MG63 (cell line): ENCODE measurements at places on chromosomes 1 and 21.

DNA sequence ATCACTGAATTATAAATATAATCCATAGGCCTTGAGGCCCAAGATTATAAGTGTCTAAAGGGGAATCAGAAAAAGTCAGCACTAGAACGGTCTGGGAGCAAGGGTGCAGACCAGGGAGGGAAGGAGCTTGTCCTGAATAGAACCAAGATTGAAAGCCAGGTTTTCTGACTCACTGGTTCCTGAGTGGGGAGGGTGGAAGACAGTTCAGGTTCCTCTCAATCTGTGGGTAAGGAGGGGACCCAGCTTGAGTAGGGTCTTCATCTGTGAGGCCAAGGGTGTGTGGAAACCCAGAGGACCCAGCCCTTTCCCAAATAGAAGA lies 842 bp downstream of the LENEP start:
- no peak for DNase-seq

- no peak for DNase-seq
These were observed 41.7 kb downstream of the FASLG start for GRCh38 chr1:172700556-172700955.

GRCh38 chr1:93845538-93846205 lies 33.3 kb downstream of the DNTTIP2 start:
- DNase-seq, result peak; percentile 70

- DNase-seq, result no peak
These were observed 22.7 kb upstream of the PDXK start for GRCh38 chr21:43696214-43696613.

DNA sequence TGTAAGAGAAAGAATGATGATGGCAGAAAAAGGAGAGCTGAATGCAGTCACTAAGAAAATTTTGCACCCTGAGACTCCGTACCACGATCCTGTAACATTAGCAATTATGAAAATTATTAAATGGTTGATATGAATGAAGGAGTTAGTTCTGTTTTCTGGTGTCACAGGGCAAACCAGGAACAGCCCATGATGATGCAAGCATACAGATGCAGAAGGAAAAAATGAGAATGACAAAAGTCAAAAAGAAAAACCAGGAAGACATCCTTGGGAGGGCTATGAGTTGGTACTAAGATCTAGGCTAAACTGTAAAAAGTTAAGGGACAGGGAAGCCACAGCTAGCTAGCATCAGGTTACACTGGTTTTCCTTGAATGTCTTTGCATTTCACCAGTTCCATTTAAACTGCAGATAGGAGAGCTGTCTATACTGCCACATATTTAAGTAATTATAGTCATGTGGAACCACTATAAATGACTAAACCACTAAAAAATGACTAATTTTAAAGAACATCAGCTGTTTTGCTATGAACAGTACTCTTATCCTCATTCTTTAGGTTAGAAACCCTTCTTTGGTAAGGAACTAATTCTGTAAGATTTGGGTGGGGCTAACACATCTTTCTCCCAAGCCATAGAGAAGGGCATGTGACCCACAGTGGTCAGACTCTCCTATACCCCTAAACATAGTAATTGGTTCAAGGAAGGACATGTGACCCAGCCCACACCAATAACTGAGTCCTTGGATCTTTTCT lies 11.4 kb downstream of the DOCK7 start:
- no peak for DNase-seq

GRCh38 chr21:42652527-42653230 lies 742 bp upstream of the PDE9A start:
- peak; percentile 59 for DNase-seq

DNA sequence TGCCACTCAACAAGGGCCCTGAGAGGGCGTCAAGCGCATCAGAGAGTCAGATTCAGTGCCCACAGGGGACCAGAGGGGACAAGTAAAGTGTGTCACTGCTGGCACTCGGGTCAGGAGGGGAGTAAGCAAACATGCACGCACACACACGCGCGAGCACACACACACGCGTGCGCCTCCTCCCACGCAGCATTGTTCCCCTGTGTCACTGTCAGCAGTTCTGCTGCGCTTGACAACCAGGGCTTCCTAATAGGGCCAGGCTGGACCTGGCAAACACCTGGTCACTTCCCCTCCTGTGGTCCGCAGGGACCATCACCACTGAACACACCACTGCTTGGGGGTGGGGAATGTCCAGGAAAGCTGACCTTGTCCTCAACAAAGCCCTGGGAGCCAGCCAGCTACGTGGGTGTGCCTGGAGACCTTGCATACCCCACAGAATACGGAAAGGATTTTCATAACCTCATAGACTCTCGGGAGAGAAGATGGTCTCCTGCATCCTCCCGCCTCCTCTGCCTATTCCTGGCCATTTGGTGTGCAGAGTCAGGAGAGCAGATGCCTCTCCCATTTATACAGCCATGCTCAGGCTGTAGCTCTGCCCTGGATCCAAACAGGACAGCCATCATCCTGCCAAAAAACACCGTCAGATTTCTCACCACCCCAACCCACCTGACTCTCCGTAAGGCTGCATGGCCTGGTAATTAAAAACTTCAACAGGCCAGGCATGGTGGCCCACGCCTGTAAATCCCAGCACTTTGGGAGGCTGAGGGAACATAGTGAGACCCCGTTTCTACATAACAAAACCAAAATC lies 73.2 kb downstream of the SSBP3 start:
- no peak for DNase-seq

GRCh38 chr1:118563981-118564951 lies 379.2 kb upstream of the SPAG17 start:
- DNase-seq, result no peak

- peak; percentile 9 for DNase-seq
These were observed 187.4 kb downstream of the NUF2 start for GRCh38 chr1:163509114-163509513.

DNA sequence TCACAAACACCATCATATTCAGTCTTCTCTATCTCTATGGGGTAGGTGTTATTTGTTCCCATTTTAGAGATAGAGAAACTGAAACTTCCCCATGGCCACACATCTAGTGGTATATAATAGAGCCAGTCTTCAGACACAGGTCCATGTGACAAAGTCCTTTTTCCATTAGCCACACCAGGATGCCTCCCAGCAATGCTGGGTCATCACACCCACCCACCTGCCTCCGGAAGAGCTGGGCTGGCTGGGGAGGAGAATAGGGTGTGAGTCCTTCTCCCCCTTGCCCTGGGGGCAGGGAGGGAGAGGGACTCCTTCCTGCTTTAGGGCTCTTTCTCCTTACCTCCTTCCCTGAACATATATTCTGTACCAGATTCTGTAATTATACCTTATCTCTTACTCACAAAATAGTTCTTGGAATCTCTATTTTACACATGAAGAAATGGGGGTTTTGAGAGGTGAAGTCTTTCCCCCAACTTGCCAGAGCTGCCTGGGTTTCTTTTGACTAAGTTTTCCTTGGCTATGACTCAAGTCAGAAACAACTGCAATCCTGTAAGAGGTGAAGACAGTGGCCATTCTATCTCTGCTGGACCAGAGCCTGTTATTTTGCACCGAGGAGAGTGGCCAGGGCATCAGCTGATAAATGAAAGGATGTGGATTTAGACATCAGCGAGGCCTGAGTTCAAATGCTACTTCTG lies 30.0 kb downstream of the SOX13 start:
- no peak for DNase-seq

DNA sequence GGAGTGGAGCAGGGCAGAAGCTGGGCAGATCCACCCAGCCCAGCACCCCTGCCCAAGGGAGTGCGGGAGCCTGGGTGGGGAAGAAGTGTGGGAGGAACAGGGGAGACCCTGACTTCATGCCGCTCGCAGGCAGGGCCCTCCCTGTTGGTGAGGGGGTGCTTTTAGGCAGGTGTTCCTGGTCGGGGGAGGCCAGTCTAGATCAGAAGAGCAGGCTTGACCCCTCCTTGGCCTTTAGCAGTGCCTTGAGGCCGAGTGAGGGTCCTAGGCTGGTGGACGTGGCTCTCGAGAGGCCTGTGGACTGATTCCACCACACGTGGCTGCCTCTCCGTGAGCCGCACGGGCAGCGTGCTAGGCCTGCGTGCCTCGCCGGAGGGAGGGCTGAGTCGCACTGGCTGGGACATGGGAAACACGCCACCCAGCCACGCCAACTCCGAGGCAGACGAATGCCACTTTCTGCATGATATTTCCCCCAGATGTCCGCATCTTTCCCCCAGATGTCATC lies 19.4 kb upstream of the COL18A1 start:
- DNase-seq, result no peak

- no peak for DNase-seq
These were observed 3.0 kb downstream of the NTRK1 start for GRCh38 chr1:156863631-156864030.

- DNase-seq, result no peak
These were observed 22.9 kb upstream of the ARHGEF10L start for GRCh38 chr1:17516303-17517214.

GRCh38 chr1:180358649-180359048 lies 128.6 kb downstream of the LHX4 start:
- DNase-seq, result peak; percentile 7
